ENCODE measurements at places on chromosomes 4 and X. TPM values are rescaled to one million over a fixed set of nuclear protein-coding genes. Genes with fewer than 3 reads are reported as not detected.
A peak's percentile ranks its signal among the peaks of the same experiment; 100 is the strongest.

- no peak overlapping the region for H3K4me3 ChIP-seq
- H3K27me3 ChIP-seq, result no peaks in the 10 kb centered on the region
- no peaks in the 10 kb centered on the region for H3K4me1 ChIP-seq
- H3K36me3 ChIP-seq, result no peaks in the 10 kb centered on the region
- no peak overlapping the region for H3K27ac ChIP-seq
These were observed 1035.6 kb downstream of the C4orf33 start for GRCh38 chr4:130131536-130131935.

ZMAT1 gene
- total RNA-seq, result 0.51 TPM

SERTM2 gene
- under 0.01 TPM for total RNA-seq

DNA sequence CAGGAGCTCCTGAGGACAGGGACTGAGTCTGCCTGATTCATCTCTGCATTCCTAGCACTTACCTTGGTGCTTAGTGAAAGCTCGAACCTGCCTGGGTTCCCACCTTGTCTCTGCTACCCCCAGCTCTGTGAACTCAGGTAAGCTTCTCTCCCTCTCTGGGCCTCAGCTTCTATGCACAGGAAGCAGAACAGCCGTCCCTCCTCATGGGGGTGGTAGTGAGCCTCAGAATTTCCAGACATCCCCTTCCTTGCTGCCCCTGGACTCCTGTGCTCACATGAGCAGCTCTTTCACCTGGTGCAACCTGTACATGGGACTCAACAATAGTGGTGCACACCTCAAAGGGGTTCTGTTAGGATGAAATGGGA, 50.8 kb downstream of the HTRA3 start:
- H3K4me1 ChIP-seq, result peaks cover 19% of the 10 kb centered on the region
- H3K27ac ChIP-seq, result no peak overlapping the region
- DNase-seq, result no peak
- no peak overlapping the region for H3K4me3 ChIP-seq
- H3K27me3 ChIP-seq, result no peaks in the 10 kb centered on the region

DNA sequence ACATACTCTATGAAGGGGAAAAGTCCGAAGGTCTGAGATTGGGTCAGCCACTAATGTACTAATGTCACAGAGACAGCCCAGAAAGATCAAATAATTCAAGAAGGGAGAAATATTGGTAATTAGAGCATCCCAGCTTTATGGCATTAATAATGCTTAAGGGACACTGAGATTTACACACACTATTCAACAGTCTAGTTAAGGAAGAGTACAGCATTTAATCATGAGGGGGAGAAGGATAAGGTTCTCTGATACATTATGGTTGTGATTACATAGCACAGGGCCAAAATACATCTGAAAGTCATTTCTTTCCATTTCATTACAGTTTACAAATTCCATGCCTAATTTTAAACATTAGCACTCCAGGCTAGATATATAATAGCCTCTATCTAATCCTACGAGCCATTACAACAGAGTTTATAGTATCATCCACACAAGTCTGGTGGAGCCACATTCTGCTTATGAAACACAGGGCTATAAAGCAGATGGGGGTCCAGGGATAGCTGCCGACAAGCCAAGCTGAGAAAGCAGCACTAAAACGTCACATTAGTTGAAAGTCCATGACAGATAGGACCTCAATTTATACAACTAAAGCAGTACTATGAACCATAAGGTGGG, 108.0 kb upstream of the GRIA3 start:
- H3K27ac ChIP-seq, result no peak overlapping the region
- no peak for DNase-seq
- no peaks in the 10 kb centered on the region for H3K36me3 ChIP-seq
- H3K27me3 ChIP-seq, result no peaks in the 10 kb centered on the region

- H3K27ac ChIP-seq, result no peak overlapping the region
- DNase-seq, result peak; percentile 38
- no peaks in the 10 kb centered on the region for H3K36me3 ChIP-seq
- H3K27me3 ChIP-seq, result no peaks in the 10 kb centered on the region
These were observed 31.0 kb downstream of the RAB40A start for GRCh38 chrX:103488332-103488731.

GRCh38 chrX:138690591-138690990, 20.9 kb downstream of the FGF13 start:
- no peak for DNase-seq
- H3K36me3 ChIP-seq, result no peaks in the 10 kb centered on the region
- H3K27ac ChIP-seq, result no peak overlapping the region
- no peaks in the 10 kb centered on the region for H3K27me3 ChIP-seq
- H3K4me1 ChIP-seq, result no peaks in the 10 kb centered on the region
- no peak overlapping the region for H3K4me3 ChIP-seq

SPACA5B gene
- not detected for total RNA-seq

GRCh38 chr4:10144966-10145365, 28.4 kb upstream of the WDR1 start:
- no peak for DNase-seq
- H3K36me3 ChIP-seq, result no peaks in the 10 kb centered on the region
- H3K4me1 ChIP-seq, result no peaks in the 10 kb centered on the region
- H3K27me3 ChIP-seq, result no peaks in the 10 kb centered on the region
- no peak overlapping the region for H3K27ac ChIP-seq
- H3K4me3 ChIP-seq, result no peak overlapping the region

FGF13 gene
- total RNA-seq, result 4.6 TPM

GRCh38 chr4:1212546-1213335, 36.2 kb downstream of the CTBP1 start:
- H3K27ac ChIP-seq, result no peak overlapping the region
- H3K4me1 ChIP-seq, result peaks cover 39% of the 10 kb centered on the region
- H3K27me3 ChIP-seq, result no peaks in the 10 kb centered on the region
- DNase-seq, result no peak
- H3K36me3 ChIP-seq, result peaks cover 44% of the 10 kb centered on the region

DNA sequence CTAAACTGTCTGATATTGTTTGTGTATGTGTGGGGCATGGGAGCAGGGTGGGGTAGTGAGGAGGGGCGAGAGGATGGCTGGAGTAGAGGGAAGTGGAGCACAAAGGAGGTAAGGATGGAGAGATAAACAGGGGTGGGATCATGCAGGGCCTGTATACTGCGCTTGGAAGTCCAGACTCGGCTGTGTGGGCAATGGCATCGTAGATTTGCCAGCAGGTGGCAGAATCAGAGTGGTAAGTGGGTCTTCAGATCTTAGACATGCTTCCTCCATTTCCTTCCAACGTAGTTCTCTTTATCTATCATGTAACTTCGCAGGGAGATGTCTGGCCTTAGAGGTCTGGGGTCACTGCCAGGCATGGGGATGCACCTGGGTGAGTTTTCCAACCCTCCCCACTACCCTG, 155.5 kb downstream of the PDGFRA start:
- DNase-seq, result peak; percentile 34
- no peak overlapping the region for H3K27ac ChIP-seq
- H3K4me3 ChIP-seq, result no peak overlapping the region
- no peaks in the 10 kb centered on the region for H3K36me3 ChIP-seq
- no peaks in the 10 kb centered on the region for H3K27me3 ChIP-seq
- H3K4me1 ChIP-seq, result no peaks in the 10 kb centered on the region

GRCh38 chrX:132837126-132837525, 121.3 kb downstream of the HS6ST2 start:
- H3K36me3 ChIP-seq, result no peaks in the 10 kb centered on the region
- no peak overlapping the region for H3K27ac ChIP-seq
- no peak overlapping the region for H3K4me3 ChIP-seq
- H3K27me3 ChIP-seq, result no peaks in the 10 kb centered on the region
- DNase-seq, result peak; percentile 88

- H3K4me3 ChIP-seq, result no peak overlapping the region
- no peaks in the 10 kb centered on the region for H3K27me3 ChIP-seq
- no peak overlapping the region for H3K27ac ChIP-seq
- no peak for DNase-seq
- no peaks in the 10 kb centered on the region for H3K36me3 ChIP-seq
These were observed 239.4 kb upstream of the STK26 start for GRCh38 chrX:131783555-131784308.

DNA sequence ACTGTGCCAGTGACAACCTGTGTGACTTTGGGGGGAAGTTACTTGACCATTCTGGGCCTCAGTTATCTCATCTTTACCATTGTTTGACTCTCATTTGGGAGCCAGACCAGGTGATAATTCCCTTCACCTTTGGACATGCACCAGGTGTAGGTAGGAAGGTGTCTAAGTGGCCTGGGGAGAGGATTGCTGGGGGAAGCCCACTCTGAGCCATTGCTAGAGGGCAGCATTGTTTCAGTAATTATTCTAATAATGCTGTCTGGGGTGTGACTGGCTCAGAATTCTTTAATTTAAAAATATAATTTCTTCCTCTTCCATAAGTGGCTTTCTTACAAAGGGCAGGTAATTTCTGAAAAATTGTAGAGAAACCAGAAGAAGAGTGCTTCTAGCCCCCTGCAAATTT, 104.3 kb downstream of the RTL9 start:
- H3K4me3 ChIP-seq, result no peak overlapping the region
- H3K27me3 ChIP-seq, result no peaks in the 10 kb centered on the region
- no peaks in the 10 kb centered on the region for H3K4me1 ChIP-seq
- no peak for DNase-seq
- no peak overlapping the region for H3K27ac ChIP-seq

SLITRK2 gene
- 0.66 TPM for total RNA-seq

DNA sequence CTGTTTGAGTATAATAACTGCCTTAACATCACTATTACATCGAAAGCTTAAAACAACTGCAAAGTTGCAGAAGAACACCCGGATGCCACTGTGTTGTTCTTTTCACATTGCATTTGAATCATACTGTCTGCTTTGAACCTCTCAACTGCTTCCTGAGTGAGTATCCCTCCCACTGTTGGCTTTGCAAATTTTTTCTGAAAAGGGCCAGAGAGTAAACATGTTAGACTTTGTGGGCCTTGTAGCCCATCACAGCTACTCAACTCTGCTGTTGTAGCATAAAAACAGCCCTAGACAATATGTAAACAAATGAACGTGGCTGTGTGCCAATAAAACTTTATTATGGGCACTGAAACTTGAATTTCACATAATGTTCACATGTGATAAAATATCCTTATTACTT, 76.1 kb downstream of the NSG1 start:
- H3K4me1 ChIP-seq, result no peaks in the 10 kb centered on the region
- no peak overlapping the region for H3K4me3 ChIP-seq
- no peaks in the 10 kb centered on the region for H3K27me3 ChIP-seq

DNA sequence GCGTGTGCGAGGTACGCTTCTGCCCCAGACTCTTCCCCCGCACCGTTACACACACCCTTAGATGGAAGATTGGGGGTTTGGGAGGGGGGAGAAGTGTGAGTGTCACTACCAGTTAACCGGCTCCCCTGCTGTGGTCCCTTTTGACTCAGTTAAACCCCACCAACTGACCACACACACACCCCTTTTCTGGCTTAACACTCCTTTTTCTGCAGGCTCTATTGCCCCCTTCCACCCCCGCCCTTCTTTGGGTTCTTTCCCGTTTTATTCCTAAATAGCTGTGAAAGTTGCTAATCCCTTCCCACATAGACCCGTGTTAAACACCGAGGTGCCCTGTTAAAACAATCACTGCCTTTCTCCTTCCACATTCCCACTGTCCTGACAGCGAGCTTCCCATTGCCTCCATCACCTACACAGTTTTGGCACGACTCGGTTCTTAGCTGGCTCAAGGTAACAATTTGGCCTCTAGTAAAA, 3.7 kb upstream of the NR3C2 start:
- peak overlapping the region; percentile 49 for H3K4me3 ChIP-seq
- peak overlapping the region; percentile 57 for H3K27ac ChIP-seq
- no peaks in the 10 kb centered on the region for H3K27me3 ChIP-seq
- DNase-seq, result no peak
- H3K4me1 ChIP-seq, result peaks cover 2% of the 10 kb centered on the region

GRCh38 chr4:146442801-146443200, 78.9 kb downstream of the SLC10A7 start:
- H3K4me1 ChIP-seq, result no peaks in the 10 kb centered on the region
- H3K27me3 ChIP-seq, result no peaks in the 10 kb centered on the region
- H3K27ac ChIP-seq, result no peak overlapping the region
- no peaks in the 10 kb centered on the region for H3K36me3 ChIP-seq
- peak; percentile 48 for DNase-seq
- no peak overlapping the region for H3K4me3 ChIP-seq

ADGRG4 gene
- total RNA-seq, result not detected

TASL gene
- total RNA-seq, result not detected

FATE1 gene
- total RNA-seq, result not detected

- H3K27ac ChIP-seq, result no peak overlapping the region
- DNase-seq, result no peak
- no peak overlapping the region for H3K4me3 ChIP-seq
- H3K4me1 ChIP-seq, result no peaks in the 10 kb centered on the region
- H3K36me3 ChIP-seq, result no peaks in the 10 kb centered on the region
These were observed 30.0 kb downstream of the SMIM31 start for GRCh38 chr4:164783976-164784375.

GRCh38 chr4:144666539-144667175, 20.7 kb downstream of the HHIP start:
- H3K27ac ChIP-seq, result no peak overlapping the region
- H3K36me3 ChIP-seq, result no peaks in the 10 kb centered on the region
- peak; percentile 49 for DNase-seq
- H3K27me3 ChIP-seq, result no peaks in the 10 kb centered on the region

UGT8 gene
- not detected for total RNA-seq

GRCh38 chr4:138953961-138954371, 61.6 kb upstream of the NOCT start:
- H3K27ac ChIP-seq, result peak overlapping the region; percentile 23
- no peaks in the 10 kb centered on the region for H3K27me3 ChIP-seq

NAAA gene
- total RNA-seq, result 15.9 TPM

GRCh38 chr4:94489098-94489497, 37.4 kb downstream of the PDLIM5 start:
- DNase-seq, result no peak
- H3K4me3 ChIP-seq, result no peak overlapping the region
- H3K27ac ChIP-seq, result no peak overlapping the region
- H3K4me1 ChIP-seq, result peaks cover 8% of the 10 kb centered on the region

DNA sequence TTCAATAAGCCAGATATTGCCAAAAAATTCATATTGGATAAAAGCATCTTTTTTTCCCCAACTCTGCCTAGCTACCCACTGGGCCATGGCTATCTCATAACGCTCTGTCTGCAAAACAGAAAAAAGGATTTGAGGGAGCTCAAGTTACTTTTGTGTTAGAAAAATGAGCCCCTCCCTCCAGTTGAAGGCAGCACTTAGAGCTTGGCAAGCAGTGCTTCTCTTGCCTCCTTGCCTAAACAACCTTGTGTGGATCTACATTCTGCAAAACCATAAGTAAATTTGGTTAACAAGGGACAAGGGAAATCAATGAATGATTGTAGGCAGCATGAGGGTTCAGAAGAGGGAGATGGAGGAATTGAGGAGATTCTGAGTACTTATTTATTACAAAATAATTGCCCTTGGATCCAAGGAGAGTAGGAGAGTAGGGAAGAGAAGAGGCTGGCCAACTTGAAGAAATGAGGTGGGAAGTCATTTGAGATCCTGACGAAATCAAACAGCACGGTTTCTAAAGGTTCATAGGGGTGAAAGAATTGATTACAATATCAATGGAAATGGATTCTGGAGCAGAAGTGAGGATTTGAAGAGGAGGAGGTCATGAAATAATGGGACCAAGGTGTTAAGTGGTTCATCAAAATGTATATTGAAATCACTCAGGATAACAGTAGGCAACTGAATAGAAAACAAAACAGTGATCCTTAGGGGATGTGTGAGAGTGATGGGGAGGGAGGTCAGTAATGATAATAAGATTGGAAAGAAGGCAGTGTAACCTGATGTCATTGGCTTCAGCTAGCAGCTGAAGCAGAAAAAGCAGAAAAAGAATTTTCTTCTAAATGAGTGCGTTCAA, 434.8 kb upstream of the IGFBP7 start:
- no peaks in the 10 kb centered on the region for H3K4me1 ChIP-seq
- H3K36me3 ChIP-seq, result no peaks in the 10 kb centered on the region
- DNase-seq, result no peak
- H3K4me3 ChIP-seq, result no peak overlapping the region
- H3K27me3 ChIP-seq, result no peaks in the 10 kb centered on the region

GRCh38 chr4:81211956-81212355, 3.1 kb downstream of the PRKG2 start:
- no peaks in the 10 kb centered on the region for H3K27me3 ChIP-seq
- peaks cover 5% of the 10 kb centered on the region for H3K4me1 ChIP-seq
- DNase-seq, result no peak
- no peak overlapping the region for H3K27ac ChIP-seq
- no peak overlapping the region for H3K4me3 ChIP-seq

BGN gene
- 10.1 TPM for total RNA-seq
